ENCODE measurements at places on chromosomes 5 and 9.

GRCh38 chr5:91058575-91058974, 324.5 kb downstream of the ARRDC3 start:
- no peak for DNase-seq

DNA sequence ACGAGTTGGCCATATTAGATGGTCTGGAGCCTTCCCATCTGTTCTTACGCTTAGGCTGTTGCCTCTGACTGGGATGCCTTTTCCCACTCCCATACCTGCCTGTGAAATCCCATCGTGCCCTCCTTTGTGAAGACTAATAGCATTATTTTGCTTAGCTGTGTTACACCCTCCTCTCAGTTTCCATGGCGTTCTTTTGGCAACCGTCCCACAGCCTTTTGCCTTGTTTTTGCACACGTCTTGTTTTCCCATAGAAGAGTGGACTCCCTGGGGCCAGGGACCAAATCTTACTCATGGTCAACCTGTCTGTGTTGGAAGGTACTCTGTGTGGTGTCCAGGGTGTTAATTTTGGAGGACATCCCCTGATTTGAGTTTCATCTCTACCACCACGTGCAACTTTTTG, 242.1 kb downstream of the HSPA4 start:
- DNase-seq = no peak

DNA sequence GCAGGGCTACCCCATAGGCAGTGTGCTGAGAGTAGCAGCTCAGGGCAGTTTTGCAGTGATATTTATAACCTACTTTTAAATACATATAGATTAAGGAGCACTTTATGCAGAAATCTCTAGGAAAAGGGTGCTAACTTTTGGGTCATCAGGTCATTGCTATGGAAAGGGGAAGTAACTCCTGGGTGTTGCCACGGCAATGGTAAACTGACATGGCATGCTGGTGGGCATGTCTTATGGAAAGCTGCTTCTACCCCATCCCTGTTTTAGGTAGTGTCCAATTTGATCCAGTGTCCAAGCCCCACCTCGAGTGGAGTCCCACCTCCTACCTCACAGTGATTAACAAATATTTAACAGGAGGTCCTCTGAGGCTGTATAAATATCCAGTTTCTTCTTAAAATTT, 56.8 kb upstream of the XPA start:
- no peak for DNase-seq

GRCh38 chr5:64206653-64207052, 41.0 kb downstream of the RNF180 start:
- no peak for DNase-seq

DNA sequence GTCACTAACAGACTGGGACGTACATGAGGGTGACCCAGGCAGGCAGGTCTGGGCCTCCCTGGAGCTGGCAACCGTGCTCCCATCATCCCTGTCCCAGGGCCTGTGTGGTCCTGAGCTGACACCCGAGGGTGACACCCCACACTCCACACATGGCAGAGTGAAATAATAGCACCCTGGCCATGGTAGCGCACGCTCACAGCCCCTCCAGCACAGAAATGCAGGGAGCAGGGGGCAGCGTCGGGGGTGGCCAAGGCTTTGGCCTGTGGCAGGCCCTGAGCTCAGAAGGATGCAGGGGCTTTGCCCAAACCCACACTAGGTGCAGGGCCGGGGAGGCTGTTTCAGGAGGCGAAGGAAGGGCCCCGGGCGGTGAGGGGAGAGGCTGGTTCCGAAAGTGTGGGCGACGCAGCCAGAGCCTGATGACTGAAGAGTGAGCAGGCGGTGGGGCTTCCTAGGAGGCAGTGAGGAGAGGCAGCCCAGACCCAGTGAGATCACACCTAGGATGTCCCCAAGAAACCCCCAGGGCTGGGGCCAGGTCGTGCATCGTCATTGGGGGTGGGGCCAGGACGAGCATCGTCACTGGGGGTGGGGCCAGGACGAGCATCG, 12.9 kb downstream of the OR2V2 start:
- peak; percentile 66 for DNase-seq

- no peak for DNase-seq
These were observed 1.4 kb upstream of the GABRB2 start for GRCh38 chr5:161547738-161548486.

DNA sequence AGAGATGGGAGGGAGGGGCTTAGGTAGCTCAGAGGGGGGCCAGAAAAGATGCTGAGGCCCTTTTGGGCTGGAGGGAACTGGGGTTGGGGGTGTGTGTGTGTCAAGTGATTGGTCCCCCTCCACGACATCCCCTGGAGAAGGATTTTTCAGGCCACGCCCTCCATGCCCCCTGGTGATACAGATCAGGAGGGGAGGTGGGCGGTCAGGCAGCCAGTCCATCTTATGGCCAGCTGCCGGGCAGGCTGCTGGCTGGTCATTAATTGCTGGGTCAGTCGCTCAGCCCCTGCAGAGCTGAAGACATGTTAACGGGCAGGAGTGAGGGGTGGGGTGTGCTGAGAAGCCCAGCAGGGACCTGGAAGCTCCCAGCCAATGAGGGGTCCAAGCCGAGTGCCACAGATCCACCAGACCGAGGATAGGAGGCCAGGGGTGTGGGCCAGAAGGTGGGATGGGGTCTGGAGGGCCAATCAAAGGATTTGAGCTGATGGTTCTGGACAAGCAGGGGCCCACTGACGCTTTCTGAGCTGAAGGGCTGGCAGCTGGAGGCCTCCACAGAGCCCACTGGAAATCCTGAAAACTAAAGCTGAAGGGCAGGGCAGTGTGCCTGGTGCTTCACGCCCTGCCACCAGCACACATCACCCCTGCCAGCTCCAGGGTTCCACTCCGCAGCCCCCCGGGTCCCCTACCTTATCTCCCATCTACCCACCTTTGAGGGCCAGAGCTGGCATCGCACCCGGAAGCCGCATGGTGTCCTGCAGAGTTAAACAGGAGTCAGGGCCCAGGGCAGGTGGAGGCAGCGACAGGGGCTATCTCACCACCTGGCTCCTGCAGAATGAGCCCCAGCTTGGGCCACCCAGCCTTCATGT, 19.1 kb downstream of the PDGFRB start:
- DNase-seq = no peak

DNA sequence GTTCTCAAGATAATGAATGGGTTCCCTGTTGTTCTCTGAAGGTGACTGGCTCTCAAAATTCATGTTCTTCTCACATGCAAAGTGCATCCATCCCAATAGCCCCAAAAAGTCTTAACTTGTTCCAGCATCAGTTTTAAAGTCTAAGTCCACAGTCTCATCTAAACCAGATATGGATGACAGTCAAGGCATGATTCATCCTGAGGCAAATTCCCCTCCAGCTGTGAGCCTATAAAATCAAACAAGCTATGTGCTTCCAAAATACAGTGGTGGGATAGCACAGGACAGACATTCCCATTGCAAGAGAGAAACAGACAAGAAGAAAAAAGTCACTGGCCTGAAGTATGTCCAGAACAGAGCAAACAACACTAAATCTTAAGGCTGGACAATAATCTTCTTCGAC, 25.4 kb downstream of the FBXO10 start:
- DNase-seq = no peak

DNA sequence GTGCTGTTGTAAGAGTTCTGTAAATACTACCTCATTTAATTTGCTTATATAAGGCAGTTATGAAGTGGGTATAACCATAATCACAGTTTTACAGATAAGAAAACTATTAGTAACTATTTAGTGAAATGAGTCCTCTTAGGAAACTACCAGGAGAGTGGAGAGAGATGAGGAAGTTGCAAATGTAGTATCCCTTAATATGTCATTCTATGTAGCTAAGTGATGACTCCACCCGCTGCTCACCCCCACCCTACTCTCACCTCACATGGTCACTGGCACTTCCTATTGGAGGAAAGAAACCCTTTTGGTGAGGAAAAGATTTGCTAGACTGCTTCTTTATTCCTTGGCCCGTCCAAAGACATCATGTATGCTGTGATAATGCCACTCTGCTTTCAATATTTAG, 241.8 kb upstream of the SLC24A2 start:
- no peak for DNase-seq

GRCh38 chr9:133556354-133556753, 21.9 kb downstream of the ADAMTSL2 start:
- no peak for DNase-seq

DNA sequence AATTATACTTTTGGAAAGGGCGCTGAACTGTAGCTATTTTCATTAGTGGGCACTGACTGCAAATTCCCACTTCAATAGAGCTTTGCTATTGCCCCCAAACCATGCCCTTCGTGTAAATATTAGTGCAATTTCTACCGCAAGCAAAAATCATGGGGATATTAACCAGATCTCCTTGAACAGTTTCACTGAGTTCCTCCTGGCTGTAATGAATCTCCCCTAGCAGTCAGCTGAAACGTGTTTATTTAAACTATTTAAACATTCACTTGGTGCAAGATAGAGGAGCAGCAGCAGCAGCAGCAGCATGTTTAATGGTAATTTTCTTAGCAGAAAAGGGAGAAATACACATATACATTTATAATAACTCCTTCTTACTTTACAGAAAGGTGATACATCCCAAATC, 54.4 kb downstream of the ARRDC3 start:
- DNase-seq = no peak
